Uterus (tissue), 4 donors: ENCODE measurements at places on chromosomes 13 and 19.

DNA sequence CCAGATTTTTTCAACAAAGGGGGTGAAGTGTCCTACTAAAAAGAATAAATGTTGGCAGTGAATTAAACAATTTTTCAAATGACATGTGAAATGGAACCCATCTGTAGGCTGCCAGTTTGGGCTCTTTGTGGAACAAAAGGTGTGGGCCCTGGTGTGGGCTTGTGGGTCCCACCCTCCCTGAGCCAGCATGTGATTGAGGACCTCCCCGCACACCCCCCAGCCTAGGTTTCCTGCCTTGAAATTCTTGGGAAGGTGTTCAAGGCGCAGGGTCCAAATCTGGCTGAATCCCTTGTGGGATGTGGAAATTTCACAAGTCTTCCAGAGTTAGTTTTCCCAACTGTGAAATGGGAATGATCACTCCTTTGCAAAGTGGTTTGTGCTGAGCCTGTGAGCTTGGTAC is 4.1 kb downstream of the GGN start:
- DNase-seq, result no peak

DNA sequence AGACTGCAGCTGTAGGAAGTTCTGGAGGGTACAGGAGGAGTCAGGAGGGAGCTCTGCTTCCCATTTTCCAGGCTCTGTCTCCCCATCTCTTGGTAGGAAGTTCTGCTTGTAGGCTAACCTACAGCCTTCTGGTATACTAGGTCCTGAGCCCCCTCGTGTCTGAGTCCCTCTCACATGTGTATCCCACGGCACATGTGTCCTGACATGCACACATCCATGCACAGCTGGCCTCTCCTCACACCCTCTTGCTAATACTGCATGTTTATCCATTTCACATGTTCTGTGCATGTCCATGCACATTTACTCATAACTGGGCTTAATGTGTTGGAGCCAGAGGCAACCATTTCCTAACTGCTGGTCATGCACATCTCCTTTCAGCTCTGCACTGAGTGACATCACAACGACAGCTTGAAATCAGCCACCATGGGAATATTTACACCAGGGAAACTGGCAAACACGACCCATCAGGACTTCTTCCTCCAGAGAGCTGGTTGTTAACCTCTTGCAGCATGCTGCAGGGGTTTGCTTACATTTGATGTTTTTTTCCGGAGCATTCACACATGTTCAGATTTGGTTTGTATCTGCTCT is 3.0 kb downstream of the CD209 start:
- DNase-seq, result no peak

DNA sequence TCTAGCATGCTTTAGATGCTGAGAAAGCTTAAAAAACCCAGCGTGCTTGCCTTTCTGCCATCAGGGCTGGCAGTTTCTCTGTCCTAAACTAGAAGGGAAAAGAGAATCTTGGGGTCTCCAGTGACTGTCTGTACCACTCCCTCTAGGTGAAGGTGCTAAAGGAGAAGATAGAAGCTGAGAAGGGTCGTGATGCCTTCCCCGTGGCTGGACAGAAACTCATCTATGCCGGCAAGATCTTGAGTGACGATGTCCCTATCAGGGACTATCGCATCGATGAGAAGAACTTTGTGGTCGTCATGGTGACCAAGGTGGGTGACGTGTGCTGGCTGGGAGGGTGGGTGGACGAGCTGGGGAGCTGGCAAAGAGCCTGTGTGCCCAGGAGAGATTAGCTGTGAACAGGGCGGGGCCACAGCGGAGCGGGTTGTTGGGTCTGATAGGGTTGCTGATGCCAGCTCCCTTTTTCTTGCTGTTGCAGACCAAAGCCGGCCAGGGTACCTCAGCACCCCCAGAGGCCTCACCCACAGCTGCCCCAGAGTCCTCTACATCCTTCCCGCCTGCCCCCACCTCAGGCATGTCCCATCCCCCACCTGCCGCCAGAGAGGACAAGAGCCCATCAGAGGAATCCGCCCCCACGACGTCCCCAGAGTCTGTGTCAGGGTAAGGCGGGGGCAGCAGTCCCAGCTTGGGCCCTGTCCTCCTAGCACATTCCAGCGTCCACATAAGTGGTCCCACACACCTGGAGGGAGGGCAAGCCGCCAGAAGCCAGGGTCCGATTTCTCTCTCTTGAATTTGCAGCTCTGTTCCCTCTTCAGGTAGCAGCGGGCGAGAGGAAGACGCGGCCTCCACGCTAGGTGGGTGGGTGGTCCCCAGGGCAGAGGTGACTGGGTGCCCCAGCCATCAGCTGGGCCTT is 2.3 kb downstream of the RAD23A start:
- DNase-seq, result no peak

- DNase-seq, result no peak
These were observed 185.7 kb downstream of the ABCC4 start for GRCh38 chr13:95115525-95115924.

GRCh38 chr13:80359778-80360452 is 19.0 kb upstream of the SPRY2 start:
- DNase-seq, result no peak

DNA sequence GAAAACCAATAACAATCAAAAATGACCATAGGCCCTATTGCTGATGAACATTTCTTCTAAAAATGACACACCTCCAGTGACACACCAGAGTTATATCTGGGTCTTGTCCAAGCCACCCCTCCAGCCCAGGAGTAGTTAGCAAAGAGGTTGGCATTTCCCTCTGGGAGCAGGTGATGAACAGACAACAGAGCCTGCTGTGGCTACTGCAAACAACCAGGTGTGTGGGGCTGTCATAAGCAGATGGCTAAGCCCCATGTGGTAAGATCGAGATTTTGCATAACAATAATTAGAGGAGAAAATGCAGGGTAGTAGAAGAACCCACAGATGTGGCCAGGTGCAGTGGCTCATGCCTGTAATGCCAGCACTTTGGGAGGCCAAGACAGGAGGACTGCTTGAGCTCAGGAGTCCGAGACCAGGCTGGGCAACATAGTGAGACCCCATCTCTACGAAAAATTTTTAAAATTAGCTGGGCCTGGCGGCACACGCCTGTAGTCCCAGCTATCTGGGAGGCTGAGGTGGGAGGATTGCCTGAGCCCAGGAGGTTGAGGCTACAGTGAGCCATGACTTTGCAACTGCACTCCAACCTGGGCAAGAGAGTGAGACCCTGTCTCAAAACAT is 5.0 kb downstream of the XRCC1 start:
- no peak for DNase-seq

GRCh38 chr19:41930322-41930722 is 2.1 kb upstream of the ERFL start:
- no peak for DNase-seq

GRCh38 chr13:82344867-82345266 is 1537.4 kb downstream of the SLITRK1 start:
- DNase-seq, result no peak

- no peak for DNase-seq
These were observed 12.3 kb downstream of the ZNF507 start for GRCh38 chr19:32357720-32358119.

GRCh38 chr13:45325806-45326205 is 15.2 kb downstream of the TPT1 start:
- peak; percentile 28 for DNase-seq

DNA sequence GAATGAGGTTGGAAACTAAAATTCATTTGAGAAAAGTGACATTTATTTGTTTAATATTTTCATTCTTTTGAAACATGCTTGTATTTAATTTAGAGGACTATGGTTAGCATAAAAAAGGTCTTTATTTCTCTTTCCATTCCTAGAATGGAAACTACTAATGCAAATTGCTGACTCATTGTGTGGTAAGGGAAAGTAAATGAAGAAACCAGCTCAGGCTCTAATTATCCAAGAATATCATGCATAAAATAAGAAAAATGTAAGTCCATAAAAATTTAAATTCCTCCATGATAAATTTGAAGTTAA is 777.0 kb upstream of the SLITRK1 start:
- no peak for DNase-seq

DNA sequence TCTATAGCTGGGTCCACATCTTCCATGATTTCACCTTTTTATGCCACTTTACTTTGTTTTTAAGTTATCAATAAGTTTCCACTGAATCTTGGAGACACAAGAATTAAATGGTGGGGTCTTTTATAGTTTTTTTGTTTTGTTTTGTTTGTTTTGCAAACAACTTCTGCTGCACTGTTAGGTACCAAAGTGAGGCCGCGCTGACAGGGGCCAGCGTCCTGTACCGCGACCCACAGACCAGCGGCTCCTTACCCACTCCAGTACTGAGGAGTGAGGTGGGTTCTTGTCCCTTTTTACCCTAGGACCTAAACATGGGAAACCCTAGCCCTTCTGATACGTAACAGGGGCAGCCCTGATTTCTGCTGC is 75.8 kb upstream of the MCF2L start:
- DNase-seq, result no peak

DNA sequence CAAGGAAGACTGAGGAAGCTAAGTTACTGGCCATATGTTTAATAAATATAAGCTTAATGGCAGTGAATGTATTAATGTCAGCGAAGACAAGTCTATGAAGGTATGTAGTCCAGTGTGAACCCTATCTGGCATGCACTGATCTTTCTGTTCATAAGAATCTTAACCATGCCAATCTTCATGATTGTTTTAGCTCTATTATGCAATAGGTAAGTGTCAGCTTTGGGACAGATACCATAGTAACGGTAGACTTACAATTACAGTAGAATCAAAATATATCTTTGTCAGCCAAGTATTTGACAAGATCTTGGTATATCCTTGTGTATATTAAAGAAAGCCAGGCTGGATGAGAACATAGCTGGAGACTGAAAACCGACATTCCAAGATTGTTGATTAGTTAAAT is 428.5 kb downstream of the SPRY2 start:
- no peak for DNase-seq

DNA sequence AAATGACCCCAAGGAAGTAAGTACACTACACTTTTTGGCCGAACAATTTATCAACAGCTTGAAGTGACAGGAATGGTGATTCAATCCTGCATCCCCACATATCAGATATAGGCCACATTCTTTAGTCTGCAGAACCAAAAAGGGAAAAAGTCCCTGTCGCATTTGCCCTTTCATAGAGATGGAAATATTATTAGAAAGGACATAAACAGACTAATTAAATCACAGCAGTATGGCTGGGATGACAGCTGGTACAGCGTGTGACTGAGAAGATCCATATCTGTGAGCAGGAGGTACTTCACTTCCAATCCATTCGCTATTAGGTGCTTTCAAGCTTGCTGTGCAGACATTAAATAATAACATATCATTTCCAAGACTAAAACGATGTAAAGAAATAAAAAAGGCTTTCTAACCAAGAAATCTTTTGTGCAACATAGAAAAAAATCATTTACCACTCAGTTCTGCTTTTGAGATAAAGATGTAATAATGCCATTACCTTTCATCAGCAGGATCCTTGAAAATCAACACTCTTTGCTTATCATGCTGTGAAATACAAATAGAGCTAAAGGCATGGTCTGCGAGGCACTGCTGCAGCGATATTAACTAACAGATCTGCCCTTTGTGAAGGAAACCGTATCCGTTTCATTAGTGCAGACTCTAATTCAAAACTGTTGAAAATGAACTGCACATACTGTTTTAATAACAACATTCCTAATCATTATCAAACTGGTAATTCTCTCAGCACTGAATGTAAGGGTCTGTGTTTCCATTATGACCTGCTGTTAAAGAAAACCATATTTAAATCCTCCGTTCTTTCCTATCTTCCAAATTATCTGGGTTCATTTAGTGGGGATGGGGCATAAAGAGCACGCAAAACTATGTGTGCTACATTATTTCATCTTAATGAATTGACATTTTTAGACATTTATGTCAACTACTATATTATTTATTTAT is 245.6 kb downstream of the DACH1 start:
- DNase-seq, result no peak

GRCh38 chr13:110523180-110523579 is 38.3 kb downstream of the RAB20 start:
- DNase-seq, result no peak

DNA sequence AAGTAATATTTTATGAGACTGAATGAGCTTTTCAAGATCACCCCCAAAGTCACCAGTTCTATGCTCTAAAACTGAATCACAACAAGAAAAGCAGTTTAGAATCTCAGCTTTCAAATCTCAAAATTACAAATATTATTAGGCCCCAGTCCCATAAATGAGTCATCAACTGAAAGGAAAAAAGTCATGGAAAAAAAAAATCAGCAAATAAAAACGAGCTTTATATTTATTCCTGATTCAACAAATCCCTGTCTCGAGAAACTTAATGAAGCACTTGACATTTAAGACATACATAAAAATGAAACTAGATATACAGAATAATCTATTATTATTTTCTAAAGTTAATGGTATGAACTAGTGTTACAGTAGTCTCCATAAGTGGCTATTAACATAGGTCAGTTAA is 203.0 kb downstream of the DIAPH3 start:
- DNase-seq, result no peak

- no peak for DNase-seq
These were observed 3.0 kb upstream of the HIPK4 start for GRCh38 chr19:40392894-40393517.
